ENCODE measurements at places on chromosomes 12 and 14.

GRCh38 chr14:38063711-38064320 lies 143.9 kb upstream of the SSTR1 start:
- no peak for DNase-seq

DNA sequence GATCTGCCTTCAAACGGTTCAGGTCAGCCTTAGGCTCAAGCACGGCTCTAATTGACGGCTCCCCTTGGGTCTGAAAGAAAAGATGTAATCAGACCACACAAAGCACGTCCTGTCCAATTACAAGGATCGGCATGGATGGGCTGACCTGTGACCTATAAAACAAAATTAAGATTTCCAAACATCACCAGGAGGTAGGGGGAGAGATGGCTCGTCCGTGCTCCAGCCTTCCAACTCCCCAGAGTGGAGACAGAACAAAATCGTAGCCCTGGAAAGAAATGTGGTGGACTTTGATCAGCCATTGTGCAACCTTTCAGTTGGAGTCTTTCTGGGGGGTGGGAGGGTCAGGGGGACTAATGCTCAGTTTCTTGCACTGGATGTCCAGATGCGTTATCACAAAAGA lies 226.6 kb upstream of the DIO3 start:
- DNase-seq, result no peak

GRCh38 chr14:103014466-103015228 lies 42.7 kb downstream of the CDC42BPB start:
- DNase-seq, result no peak

DNA sequence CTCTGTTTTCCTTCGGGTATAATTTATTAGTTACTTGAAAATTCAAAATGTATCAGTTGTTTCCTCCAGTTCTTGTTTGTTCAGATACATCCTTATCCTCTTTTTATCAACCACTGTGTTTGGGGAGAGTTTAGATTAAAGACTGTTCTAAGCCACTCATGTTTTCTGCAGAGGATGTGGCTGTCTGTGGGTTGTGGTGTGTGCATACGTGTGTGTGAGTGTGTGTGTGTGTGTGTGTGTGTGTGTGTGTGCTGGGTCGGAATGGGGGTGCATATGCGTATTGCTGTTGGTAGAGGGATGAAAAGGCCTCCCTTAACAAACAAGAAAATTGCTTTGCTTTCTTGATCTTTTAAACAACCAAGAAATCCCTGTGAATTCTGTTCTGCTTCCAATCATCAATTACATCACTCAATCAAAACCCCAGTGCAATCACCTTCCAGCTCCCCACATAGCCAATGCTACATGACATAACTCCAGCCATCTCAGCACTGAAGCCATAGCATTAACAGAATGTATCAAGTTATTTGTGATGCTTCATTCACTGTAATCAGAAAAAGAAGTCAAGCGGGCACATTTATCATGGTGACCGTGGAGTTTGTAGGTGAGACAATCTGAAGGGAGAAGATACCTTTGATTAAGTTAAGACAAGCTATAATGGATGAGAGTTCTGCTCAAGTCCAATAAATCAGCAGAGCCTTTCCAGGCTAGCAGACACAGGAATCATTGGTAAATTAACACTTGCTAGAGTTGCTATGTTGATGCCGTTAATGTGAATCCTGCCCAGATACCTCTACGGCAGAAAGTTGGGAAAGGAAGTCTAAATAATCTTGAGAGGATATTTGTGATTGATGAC lies 131.9 kb downstream of the RMST start:
- DNase-seq, result no peak

- no peak for DNase-seq
Measured at GRCh38 chr14:101354726-101355125, 206.6 kb upstream of the DIO3 start.

All from activated CD4-positive, CD25-positive, alpha-beta regulatory T cell (primary cell).